Dorsolateral prefrontal cortex (tissue), 122 donors: ENCODE measurements at places on chromosomes 2 and 18.
A peak's percentile ranks its signal among the peaks of the same experiment; 100 is the strongest.

DNA sequence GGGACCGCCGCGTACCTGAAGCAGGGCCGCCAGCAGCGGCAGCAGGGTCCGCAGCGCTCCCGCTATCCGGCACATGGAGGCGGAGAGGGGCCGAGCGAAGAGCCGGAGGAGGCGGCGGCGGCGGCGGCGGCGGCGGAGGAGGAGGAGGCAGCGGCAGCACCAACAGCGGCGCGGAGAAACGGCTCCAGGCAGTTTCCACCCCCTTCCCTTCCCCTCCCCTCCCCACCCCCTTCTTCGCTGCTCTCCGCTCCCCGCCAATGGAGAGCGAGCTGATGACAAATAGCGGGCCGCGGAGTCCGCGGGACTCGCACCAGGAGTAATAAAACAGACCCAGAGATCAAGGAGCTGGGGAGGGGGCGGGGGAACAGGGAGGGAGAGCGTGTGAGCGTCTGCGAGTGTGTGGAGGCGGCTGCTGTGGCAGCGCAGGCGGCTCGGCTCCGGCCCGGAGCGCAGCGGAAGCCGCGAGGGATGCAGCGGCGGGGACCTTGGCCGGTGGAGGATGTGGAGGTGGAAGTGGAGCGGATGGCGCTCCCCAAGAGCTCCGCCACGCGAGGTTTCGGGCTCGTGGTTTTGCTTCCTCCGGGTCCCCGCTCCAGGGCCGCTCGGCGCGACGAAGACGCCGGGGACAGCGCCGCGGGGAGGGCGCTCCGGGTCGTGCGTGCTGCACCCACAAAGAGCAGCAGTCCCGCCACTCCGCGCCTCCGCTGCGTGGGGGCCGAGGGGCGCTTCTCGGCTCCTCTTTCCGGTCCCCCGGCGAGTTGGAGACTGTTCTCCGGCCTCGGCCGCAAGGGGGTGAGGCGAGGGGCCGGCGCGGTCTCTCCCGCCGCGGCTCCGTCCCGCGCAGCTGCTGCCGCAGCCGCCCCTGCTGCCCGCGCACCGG, at the start of gene CDH2:
Gene CDH2, minus strand, starts transcription at position 183 of the 880 bp plus-strand sequence. Its CDS starts 108 bp downstream, at position 75.
- DNase-seq, result peak; percentile 78

- no peak for DNase-seq
These were observed 17.3 kb upstream of the LBH start for GRCh38 chr2:30213907-30214463.

DNA sequence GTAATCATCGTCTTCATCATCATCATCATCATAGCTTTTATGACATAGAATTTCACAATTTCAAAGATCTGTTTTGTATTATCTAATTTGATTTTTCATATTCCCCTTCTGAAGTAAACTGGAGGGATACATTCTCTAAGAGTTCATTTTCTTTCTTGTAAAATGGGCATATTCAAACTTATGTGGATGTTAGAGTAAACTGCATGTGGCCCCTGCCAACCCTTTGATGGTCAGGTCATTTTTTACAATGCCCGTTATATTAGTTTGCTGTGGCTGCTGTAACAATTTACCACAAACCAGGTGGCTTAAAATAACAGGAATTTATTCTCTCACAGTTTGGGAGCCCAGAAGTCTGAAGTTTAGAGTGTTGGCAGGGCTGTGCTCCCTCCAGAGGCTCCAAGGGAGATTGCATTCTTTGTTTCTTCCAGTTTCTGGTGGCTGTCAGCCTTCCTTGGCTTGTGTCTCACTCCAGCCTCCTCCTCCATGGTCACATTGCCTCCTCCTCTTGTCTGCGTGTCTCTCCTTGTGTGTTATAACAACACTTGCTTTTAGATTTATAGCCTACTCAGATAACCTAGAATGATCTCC, 127.5 kb upstream of the MMADHC start:
- DNase-seq, result no peak

DNA sequence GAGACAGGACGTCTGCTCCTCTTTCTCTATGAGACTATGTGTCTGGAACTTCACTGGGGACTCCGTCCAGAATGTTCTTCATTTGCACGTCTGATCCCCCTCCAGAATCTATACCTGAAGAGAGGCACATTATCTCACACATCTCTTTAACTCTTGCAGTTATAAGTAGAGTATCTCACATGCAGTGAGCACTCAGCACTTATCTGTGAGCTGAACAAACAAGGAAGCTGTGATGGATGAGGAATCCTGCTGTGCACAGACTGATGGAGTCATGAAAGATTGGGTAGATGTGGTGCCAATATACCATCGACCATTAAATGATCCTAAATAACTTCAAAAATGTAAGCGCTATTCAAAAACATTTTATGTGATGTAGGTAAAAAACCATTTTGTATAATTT, 888.3 kb upstream of the CELF4 start:
- no peak for DNase-seq

- no peak for DNase-seq
These were observed 886.7 kb upstream of the CHAC2 start for GRCh38 chr2:52880872-52881271.

- DNase-seq, result no peak
These were observed 28.8 kb upstream of the EVA1A start for GRCh38 chr2:75589391-75590105.

DNA sequence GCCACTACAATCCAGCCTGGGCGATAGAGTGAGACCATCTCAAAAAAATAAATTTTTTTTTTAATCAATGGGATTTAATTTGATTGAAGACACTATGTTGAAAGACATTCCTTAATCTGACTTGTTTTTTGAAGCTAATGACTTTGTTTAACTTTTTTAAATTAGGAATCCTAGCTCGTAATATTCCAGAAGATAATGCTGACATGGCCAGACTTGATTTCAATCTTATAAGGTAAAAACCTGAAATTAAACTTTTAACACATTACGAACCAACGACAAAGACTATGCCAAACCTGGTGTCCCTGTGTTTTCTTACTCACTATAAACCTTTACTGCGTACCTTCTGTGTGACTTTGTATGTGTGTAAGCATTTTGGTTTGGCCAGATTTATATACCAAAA, 7.6 kb downstream of the ATIC start:
- no peak for DNase-seq

GRCh38 chr2:12486205-12487118, 230.3 kb upstream of the TRIB2 start:
- no peak for DNase-seq

DNA sequence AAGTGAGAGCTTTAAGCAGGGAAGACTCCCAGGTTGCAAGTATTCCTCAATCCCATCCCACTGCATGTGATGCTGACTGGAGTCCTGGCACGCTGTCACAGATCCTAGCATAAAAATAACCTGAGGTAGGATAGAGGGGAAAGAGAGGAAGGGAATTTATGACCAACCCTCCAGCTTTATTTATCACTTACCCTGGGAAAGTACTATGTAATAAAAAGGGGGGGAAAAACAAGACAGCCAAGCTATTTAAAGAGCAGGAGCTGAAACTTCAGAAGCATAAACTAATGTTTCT, 122.2 kb downstream of the SLC8A1 start:
- no peak for DNase-seq
